Hematopoietic multipotent progenitor cell treated with erythropoietin and hydrocortisone succinate and interleukin-3 and kit ligand, for 6 days (in vitro differentiated cells): ENCODE measurements at places on chromosomes 3 and 15.

GRCh38 chr3:164550857-164551256 lies 527.4 kb downstream of the SI start:
- no peak for DNase-seq

DNA sequence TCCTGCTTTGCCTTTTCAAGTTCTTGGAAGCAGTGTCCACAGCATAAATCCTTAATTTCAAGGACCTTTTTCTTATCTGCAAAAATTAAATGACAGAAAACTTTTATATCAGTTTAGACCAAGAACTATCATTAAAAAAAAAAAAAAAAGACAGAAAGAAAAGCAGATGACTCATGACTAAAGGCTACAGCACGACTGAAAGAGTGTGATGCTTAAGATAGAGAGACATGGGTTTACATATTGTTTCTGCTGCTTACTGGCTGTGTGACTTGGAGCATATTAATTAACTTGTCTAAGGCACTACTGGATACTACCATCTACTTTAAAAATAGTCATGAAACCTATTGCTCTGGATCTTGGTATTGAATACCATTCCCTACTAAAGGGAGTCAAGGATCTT lies 62.3 kb downstream of the CEP152 start:
- peak; percentile 53 for DNase-seq

DNA sequence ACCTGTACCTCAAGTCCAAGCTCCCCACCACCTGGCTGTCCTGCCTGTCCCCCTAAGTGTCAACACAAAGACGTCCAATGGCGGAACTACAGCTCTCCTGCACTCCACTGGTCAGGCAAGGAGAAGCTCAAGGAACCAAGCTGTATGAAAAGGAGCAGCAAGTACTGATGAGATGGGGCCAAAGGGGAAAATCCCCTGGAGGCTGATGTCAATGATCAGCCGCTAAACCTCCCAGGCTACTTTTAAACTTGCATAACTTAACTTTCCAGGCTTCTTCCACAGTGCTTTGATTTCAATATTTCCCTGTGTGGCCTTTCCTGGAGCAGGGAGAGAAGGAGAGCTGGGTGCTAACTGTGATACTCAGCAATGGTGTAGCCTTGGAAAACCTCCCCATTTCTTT lies 35.0 kb downstream of the TM4SF4 start:
- no peak for DNase-seq

DNA sequence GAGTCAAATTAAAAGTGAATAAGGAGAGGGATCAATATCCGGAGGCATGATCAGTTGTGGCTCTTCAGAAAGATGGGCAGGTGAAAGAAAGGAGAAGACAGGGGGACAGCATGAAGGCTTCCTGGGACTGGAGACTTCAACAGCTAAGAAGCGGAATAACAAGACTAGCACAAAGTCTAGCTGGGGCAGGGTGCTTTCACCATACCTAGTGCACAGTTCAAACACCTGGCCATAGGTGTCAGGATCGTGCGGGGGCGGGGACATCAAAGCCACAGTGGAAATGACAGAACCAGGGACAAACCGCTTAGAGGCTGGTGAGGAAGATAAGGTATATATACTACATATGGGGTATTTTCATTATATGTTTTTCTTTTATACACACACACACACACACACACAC lies 66.2 kb upstream of the FOXP1 start:
- DNase-seq = no peak

GRCh38 chr3:63390710-63391230 lies 112.7 kb downstream of the SYNPR start:
- no peak for DNase-seq

- DNase-seq = no peak
Measured at GRCh38 chr3:79651536-79652065, 116.2 kb downstream of the ROBO1 start.

DNA sequence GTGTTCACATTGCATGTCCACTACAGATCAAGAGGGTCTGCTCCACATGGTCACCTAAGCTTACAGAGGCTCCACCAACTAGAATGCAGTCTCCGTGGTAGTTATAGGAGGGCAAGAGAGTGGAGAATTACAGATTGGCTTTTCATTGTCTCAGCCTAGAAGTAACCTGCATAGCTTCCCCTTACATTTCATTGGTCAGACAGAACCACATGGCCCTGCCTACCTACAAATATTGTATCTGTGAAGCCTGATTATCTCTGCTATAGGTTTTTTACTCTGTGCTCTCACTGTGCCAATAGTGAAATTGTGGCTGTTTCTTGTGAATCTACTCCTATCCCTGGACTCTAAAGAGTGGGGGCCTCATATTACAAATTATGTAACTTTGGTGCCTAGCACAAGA lies 2.5 kb upstream of the TLNRD1 start:
- no peak for DNase-seq

- DNase-seq = no peak
Measured at GRCh38 chr3:49456466-49456865, 13.6 kb upstream of the DAG1 start.

DNA sequence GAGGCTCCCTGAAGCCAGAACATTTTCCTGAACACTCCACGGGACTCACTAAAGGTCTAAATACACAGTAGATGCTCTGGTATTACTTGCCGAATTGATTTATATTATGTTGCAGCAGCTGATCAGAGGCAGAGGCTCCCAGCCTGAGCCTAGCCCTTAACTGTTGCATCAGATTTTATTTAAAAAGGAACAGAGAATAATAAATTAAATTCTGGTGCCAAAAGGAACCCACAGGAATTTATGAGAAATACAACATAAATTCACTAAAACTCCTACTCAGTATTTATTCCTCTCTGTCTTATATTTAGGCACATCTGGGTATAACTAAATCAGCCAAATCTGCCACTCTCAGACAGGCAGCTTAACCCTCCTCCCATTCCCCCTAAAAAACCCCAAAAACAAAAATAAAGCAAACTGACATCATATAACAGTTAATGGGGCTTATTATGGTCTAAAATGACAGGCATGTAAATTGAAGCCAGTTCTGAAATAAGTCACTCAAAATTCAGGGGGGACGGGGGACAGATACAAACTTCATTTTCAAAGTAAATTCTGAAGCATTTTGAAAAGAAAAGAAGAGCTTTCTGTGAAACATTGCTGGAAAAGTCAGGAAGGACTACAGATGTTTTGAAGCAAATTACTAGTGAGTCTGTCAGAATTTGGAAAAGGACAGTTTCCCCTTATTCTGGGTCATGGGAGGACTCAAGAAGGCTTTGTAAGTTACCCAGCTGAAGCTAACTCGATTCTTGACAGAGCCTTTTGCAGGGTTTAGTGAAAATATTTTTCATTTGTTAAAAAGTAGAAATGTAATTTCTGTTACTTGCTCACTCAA lies 53.8 kb upstream of the CORO2B start:
- DNase-seq = no peak

- no peak for DNase-seq
Measured at GRCh38 chr15:39226169-39226937, 354.5 kb upstream of the THBS1 start.

- DNase-seq = no peak
Measured at GRCh38 chr3:153266619-153267018, 104.6 kb downstream of the RAP2B start.

GRCh38 chr3:4232798-4233197 lies 70.4 kb upstream of the SETMAR start:
- DNase-seq = no peak

- no peak for DNase-seq
Measured at GRCh38 chr3:149128821-149129220, 617 bp upstream of the HPS3 start.

DNA sequence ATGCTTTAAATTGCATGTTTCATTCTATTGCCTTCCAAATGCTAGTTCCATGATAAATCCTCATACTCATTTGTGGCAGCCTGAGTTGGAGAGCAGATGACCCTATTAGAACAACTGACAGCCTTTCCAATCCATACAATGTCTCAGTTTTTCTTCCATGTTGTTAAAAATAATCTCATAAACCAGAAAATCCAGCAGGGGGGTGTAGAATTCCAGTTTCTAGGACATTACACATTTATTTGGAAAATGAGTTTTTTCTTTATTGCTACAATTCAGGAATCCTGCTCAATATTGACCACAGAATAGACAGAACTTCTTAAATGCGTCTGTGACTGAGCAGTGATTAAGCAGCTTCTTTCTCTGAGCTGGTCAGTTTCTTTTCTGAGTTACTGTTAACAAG lies 174.2 kb upstream of the ATP10A start:
- DNase-seq = no peak

GRCh38 chr15:91678003-91678402 lies 175.5 kb upstream of the SLCO3A1 start:
- DNase-seq = no peak

DNA sequence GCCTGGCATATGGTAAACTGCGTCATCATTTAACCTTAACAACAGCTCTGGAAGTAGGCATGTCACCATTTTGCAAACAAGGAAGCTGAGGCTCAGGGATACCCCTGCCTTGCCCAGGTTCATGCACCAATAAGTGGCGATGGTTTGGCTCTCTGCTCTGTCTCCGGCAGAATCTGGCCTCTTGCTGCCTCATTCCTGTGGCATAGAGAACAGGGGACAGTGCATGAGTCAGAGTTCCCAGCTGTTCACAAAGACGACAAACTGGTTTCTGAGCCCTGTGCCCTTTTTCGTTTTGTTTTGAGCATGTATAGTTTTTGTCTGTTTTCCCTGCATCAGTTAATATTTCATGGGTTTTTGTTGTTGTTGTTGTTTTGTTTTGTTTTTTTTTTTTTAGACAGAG lies 236.8 kb downstream of the OPA1 start:
- no peak for DNase-seq

DNA sequence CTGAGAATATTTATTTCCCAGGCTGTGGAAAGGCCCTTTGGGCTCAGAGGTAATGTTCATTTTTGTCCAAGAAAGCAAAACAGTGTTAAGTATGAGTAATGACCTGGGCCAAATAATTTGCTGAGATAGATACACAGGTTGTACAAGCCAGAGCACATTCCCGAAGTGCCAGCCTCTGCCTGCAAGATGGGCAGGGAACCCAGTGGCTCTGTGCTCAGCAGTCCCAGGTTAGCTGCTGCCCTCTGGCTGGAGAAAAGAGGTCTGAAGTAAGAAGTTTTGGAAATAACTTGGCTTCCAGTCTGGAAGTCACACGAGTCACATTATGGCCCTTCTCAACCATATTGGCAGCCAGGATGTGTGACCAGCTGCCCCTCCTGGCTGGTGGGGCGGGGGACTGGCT lies 20.2 kb downstream of the MYZAP start:
- DNase-seq = no peak

GRCh38 chr15:95295896-95296625 lies 1034.4 kb upstream of the NR2F2 start:
- no peak for DNase-seq

- peak; percentile 3 for DNase-seq
Measured at GRCh38 chr3:69628951-69629350, 110.3 kb upstream of the MITF start.

- peak; percentile 44 for DNase-seq
Measured at GRCh38 chr3:98732286-98733052, 30.7 kb upstream of the ST3GAL6 start.

DNA sequence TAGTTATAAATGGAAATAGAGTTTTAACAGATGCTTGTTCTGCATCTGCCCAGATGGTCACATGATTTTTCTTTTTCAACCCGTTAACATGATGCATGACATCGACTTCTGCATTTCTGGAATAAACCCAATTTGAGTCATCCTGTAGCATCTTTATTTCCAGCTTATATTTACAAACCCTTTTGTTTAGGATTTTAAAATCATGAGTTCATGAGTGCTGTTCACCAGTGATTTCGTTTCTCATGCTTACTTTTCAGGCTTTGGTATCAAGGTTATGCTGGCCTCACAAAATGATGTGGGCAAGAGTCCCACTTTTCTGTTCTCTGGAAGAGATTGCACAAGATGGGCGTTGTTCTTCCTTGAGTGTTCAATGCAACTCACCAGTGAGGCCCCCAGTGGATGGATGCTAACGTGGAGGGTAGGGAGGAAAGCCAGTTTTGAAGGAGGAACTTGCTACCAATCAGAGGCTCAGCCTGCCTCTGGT lies 5.2 kb downstream of the HRH1 start:
- DNase-seq = no peak

DNA sequence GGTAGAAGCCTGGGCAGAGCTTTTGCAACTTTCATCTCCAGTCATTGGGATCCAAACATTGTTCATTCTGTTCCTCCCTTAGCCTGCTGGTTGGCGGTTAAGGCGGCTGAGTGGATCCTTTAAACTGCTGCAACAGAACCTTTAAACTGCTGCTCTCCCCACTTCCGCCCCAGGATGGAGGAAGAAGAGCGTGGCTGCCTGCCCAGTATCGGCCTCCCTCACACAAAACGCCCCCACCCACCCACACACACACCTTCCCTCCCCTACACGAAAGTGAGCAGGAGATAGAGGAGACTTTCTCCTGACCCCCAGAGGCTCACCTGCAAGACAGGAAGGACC lies 460 bp upstream of the ZMAT3 start:
- DNase-seq = peak; percentile 55

DNA sequence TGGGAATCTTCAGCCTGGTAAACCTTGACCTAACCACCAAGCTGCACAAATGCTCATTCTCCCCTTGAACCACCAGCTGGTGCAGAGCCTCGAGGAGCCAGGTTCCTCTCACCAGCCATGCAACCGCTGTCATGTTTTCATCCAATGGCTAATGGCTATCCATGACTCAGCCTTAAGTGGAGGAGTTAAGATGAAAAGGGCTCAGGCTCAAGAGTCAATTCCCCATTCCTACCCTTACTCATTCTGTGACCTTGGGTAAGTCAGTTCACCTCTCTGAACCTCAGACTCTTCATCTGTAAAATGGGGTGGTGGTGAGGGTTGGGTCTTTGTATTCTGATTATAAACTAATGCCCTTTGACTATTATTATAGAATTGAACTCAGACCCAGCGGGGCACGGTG lies 515.6 kb downstream of the SHQ1 start:
- DNase-seq = no peak

DNA sequence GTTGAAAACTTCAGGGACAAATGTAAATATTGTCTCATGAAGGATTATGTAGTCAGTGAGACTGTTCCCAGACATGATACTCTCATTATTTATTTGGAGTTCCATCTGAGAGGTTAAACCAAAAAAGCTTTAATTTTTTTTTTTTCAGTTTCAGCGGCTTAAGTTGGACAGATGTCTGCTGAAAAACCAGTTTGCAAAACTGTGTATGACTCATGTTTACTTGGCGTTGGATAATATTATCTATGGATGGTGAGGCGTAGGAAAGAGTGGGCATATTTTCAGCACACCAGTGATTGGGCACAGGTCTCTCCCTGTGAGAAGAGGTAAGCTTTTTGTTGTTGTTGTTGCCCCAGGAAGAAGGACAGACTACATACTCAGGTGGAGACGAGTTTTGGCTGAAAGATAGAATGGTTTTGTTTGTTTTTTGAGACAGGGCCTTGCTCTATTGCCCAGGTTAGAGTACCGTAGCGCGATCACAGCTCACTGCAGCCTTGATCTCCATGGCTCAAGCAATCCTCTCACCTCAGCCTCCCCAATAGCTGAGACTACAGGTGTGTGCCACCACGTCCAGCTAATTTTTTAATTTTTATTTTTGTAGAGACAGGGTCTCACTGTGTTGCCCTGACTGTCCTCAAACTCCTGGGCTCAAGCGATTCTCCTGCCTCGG lies 16.4 kb upstream of the ANXA2 start:
- no peak for DNase-seq

GRCh38 chr3:114861666-114862065 lies 285.4 kb downstream of the ZBTB20 start:
- DNase-seq = no peak

- DNase-seq = no peak
Measured at GRCh38 chr3:190041333-190042041, 79.2 kb downstream of the P3H2 start.
